Naive thymus-derived CD8-positive, alpha-beta T cell (primary cell): ENCODE measurements at places on chromosomes 6 and 20.

GRCh38 chr20:53652090-53652858, 58.6 kb upstream of the ZNF217 start:
- H3K36me3 ChIP-seq, result no peaks in the 10 kb centered on the region
- peak overlapping the region; percentile 92 for H3K27ac ChIP-seq
- no peaks in the 10 kb centered on the region for H3K27me3 ChIP-seq

DNA sequence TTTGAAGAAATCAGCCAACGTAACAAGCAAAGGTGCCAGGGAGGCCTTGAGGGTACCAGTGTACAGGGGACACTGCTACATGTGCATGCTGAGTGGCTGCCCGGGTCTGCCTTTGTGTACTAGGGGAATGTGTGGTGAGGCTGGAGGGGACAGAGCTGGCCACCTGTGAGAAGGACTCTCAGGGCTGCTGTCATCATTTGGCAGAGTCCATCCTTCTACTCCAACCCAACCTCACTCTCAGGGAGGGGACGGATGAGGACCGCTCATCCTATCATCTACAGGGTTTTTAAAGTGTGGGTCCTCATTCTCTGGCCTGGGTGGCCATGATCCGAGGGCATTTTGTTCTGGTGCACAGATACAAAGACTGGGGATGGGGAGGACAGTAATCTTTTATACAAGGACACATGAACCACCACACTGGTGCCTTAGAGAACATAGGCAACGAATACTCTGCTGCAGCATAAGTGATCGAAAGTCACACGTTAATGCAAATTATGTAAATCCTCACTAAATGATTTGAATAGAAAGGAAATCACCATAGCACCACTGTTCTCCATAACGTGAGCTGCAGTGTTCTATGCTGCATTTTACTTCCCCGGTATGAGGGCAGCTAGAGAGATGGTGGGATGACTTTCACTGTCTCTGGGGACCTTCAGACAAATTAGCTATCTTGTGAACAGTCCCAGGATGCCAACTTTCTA, 181.4 kb downstream of the GMPR start:
- H3K27ac ChIP-seq, result peak overlapping the region; percentile 60
- H3K4me1 ChIP-seq, result peaks cover 44% of the 10 kb centered on the region
- H3K27me3 ChIP-seq, result no peaks in the 10 kb centered on the region
- H3K4me3 ChIP-seq, result no peak overlapping the region
- DNase-seq, result no peak

- H3K27me3 ChIP-seq, result no peaks in the 10 kb centered on the region
- no peak for DNase-seq
- H3K4me1 ChIP-seq, result no peaks in the 10 kb centered on the region
- no peaks in the 10 kb centered on the region for H3K36me3 ChIP-seq
These were observed 21.3 kb downstream of the MLIP start for GRCh38 chr6:54132587-54132986.

- peaks cover 50% of the 10 kb centered on the region for H3K27me3 ChIP-seq
- peaks cover 4% of the 10 kb centered on the region for H3K36me3 ChIP-seq
- peak overlapping the region; percentile 75 for H3K4me3 ChIP-seq
These were observed 3.0 kb downstream of the NR2E1 start for GRCh38 chr6:108168501-108169463.

DNA sequence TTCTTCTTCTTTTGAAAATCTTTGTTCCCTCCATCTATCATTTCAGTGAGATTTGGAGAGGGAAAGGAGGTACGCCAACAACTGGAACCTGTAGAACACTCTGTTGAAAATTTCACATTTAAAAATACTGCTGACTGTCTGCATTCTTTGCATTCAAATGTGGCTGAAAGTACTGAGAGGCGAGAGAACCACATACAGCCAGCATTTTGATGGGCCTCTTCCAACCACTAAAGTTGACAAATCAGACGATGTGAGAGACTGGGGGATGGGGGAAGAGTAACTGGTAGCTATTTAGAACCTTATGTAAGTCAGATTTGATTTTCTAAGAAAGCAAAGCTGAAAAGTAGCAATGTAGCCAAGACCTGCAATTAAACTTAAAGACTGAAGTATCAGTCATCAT, 77.5 kb downstream of the FKBP5 start:
- DNase-seq, result no peak
- peaks cover 33% of the 10 kb centered on the region for H3K4me1 ChIP-seq
- H3K27ac ChIP-seq, result peak overlapping the region; percentile 88
- H3K27me3 ChIP-seq, result no peaks in the 10 kb centered on the region

DNA sequence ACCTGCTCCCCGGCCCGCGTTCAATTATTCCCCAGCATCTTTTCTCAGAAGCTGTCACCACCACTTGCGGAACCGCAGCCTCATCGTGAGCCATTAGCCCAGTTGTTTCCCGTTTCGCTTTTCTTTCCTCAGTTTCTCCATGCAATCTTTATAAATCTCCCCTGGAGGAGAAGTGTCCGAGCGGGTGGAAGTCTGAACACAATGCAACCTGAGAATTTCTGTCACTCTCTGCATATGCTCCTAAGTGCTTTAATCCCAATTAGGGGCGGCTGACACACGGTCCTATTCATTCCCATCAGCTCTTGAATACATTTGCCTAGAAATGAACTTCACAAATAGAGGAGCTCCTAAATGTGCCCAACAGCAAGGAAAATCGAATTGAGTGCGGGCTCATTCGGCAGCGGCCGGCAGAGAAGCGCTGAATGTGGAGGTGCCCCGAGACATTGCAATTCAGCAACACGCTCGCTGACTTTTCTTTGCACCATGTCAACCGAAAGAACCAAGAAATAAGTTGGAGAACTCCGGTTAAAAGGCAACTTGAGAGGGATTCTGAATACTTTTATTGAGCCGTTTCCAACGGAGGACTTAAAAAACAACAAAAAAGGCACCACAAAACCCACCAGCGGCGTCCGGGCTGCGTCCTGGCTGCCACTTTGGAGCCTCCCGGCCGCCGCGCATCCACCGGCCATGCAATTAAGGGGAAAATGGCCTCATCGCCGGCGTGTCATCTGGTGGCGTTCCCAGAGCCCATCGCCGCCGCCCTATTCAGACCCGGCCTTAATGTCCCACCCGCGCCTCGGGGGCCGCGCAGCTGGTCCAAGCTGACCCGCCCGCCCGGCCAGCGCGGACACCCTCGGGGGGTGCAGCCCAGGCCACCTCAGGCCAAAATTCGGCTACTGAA, 3.9 kb upstream of the PRDM13 start:
- H3K27me3 ChIP-seq, result peaks cover 61% of the 10 kb centered on the region
- DNase-seq, result no peak
- H3K27ac ChIP-seq, result no peak overlapping the region
- H3K4me3 ChIP-seq, result peak overlapping the region; percentile 67
- H3K4me1 ChIP-seq, result peaks cover 30% of the 10 kb centered on the region
- peaks cover 10% of the 10 kb centered on the region for H3K36me3 ChIP-seq

- no peaks in the 10 kb centered on the region for H3K4me1 ChIP-seq
- H3K36me3 ChIP-seq, result peaks cover 4% of the 10 kb centered on the region
- DNase-seq, result no peak
- H3K27me3 ChIP-seq, result no peaks in the 10 kb centered on the region
- H3K4me3 ChIP-seq, result no peak overlapping the region
These were observed 145.3 kb downstream of the KHDC1L start for GRCh38 chr6:73079978-73080377.

- no peak overlapping the region for H3K4me3 ChIP-seq
- H3K36me3 ChIP-seq, result peaks cover 9% of the 10 kb centered on the region
- peak overlapping the region; percentile 16 for H3K27ac ChIP-seq
- DNase-seq, result no peak
These were observed 6.8 kb downstream of the ACSS2 start for GRCh38 chr20:34883087-34883688.

GRCh38 chr6:133880006-133880405, 8.9 kb upstream of the TCF21 start:
- H3K4me3 ChIP-seq, result no peak overlapping the region
- peaks cover 23% of the 10 kb centered on the region for H3K27me3 ChIP-seq
- no peak overlapping the region for H3K27ac ChIP-seq
- no peaks in the 10 kb centered on the region for H3K36me3 ChIP-seq
- DNase-seq, result no peak

GRCh38 chr20:57663241-57663640, 43.0 kb upstream of the ZBP1 start:
- H3K4me3 ChIP-seq, result no peak overlapping the region
- DNase-seq, result no peak
- H3K4me1 ChIP-seq, result peaks cover 27% of the 10 kb centered on the region
- H3K27me3 ChIP-seq, result no peaks in the 10 kb centered on the region
- no peak overlapping the region for H3K27ac ChIP-seq
- H3K36me3 ChIP-seq, result no peaks in the 10 kb centered on the region

DNA sequence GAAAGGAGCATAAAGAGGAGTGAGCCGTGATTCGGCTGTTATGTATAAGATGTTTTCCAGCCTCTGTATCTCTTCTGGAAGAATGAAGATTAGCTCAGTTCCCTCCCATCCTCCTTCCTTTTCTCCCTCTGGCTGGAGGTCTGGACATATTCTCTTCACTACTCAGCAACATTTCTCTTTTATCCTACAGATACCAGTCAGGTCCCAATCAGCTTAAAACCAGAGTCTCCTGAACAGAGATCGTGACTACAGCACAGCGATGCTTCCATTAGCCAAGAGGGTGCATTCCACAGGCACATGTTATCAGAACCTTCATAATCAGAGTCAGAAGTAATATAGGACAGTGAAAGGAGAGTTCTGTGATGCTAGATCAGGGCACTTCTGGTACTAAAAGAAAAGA, 133.9 kb upstream of the SOX4 start:
- DNase-seq, result no peak
- H3K4me1 ChIP-seq, result no peaks in the 10 kb centered on the region
- H3K36me3 ChIP-seq, result no peaks in the 10 kb centered on the region
- no peak overlapping the region for H3K27ac ChIP-seq

- H3K27me3 ChIP-seq, result no peaks in the 10 kb centered on the region
- no peak overlapping the region for H3K4me3 ChIP-seq
- no peak overlapping the region for H3K27ac ChIP-seq
- H3K4me1 ChIP-seq, result peaks cover 17% of the 10 kb centered on the region
- no peak for DNase-seq
These were observed 37.8 kb downstream of the ZHX3 start for GRCh38 chr20:41279546-41280225.

GRCh38 chr6:3819161-3820110, 29.7 kb upstream of the FAM50B start:
- H3K36me3 ChIP-seq, result no peaks in the 10 kb centered on the region
- no peaks in the 10 kb centered on the region for H3K27me3 ChIP-seq

DNA sequence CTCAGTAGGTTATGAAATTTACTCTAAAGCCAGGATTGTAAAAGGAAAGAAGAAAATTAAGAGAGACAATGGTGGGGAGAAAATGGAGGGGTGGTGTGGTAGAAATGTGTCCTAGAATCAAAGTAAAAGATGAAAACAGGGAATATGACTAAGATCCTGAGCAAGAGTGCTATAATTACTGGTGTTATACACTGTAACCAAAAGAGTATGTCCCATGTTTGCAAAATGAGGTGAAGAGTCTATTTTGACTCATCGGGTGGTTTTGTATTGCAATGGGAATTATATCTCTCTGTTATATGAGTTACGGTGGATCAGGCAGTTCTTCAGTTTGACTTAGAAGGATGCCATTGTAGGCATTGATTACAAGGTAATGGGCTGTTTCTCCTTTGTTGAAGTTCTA, 8.5 kb downstream of the L3MBTL3 start:
- peaks cover 22% of the 10 kb centered on the region for H3K36me3 ChIP-seq
- H3K27me3 ChIP-seq, result no peaks in the 10 kb centered on the region
- DNase-seq, result no peak
- H3K4me3 ChIP-seq, result no peak overlapping the region
- peaks cover 69% of the 10 kb centered on the region for H3K4me1 ChIP-seq

- no peak overlapping the region for H3K4me3 ChIP-seq
- peaks cover 2% of the 10 kb centered on the region for H3K27me3 ChIP-seq
- H3K36me3 ChIP-seq, result no peaks in the 10 kb centered on the region
These were observed 131.1 kb downstream of the OLIG3 start for GRCh38 chr6:137362878-137363804.

DNA sequence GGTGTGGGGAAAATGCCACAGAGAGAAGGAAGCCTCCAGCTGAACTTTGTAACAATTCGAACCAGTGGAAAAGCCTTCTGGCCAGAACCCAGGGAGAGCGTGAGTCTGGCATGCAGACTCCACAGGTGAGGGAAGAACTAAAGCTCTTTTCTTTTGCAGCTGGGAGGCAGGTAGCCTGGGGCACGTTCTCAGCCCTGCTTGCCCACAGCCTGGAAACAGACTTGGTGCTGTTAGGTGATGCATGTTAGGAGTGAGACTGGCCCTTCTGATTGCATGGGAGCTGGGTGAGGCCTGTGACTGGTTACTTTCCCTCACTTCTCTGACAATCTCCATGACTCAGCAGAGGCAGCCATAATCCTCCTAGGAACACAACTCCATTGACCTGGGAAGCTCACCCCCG, 34.2 kb downstream of the PROKR2 start:
- no peak for DNase-seq
- H3K4me3 ChIP-seq, result no peak overlapping the region
- H3K36me3 ChIP-seq, result no peaks in the 10 kb centered on the region
- H3K27ac ChIP-seq, result no peak overlapping the region
